ENCODE measurements at places on chromosomes 7 and 10.

DNA sequence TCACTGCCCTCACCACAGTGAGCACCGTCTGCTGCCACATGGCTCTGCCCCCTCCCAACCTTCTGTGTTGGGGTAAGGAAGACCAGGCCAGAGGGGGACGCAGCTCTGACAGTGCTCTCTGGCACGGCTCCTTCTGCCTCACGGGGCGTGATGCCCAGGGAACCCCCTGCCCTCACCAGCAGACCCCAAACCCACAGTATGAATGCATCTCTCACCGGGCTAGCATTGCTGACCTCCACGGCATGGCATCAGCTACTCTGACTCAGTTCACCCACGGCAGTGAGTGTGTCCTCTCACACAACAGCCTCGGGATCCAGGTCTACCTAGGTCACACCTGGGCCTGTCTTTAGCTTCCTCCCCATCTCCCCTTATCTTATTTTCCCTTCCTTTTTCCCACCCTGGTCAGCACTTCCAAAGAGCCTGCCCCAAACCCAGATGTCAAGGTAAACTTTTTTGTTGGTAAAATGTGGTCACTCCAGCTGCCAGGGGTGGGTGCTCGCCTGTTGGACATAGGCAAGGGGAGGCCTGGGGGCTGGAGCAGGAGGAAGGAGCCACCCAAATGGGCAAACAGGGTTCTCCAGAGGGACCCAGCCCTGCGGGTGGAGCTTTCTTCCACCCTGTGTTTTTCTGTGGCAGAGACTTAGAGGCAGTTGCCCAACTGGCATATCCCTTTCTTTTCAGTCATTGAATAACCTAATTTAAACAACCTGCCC lies 4.4 kb downstream of the CALML3 start:
- DNase-seq, result no peak

GRCh38 chr10:70765794-70766594 lies 19.2 kb downstream of the TBATA start:
- no peak for DNase-seq

GRCh38 chr10:48836605-48837004 lies 103.0 kb downstream of the LRRC18 start:
- DNase-seq, result no peak

DNA sequence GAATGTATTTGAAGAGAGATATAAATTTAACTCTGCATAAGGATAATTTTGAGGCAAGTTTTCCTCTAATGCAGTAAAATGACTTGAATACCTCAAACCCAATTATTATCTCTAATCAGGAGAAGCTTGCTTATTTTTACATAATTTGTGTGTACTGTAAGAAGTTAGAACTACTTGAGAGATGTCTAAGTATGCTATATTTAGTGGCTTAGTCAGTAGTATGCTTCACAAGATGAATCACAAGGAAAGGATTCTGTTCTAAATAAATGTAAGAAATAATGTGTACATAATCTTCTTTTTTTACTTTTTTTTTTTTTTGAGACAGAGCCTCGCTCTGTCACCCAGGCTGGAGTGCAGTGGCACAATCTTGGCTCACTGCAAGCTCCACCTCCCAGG lies 13.7 kb downstream of the PHTF2 start:
- peak; percentile 88 for DNase-seq

- DNase-seq, result no peak
These were observed 5.6 kb downstream of the BZW2 start for GRCh38 chr7:16651396-16652239.

- DNase-seq, result peak; percentile 43
These were observed 16.6 kb downstream of the ACBD5 start for GRCh38 chr10:27223964-27224363.

- no peak for DNase-seq
These were observed 19.7 kb upstream of the PON2 start for GRCh38 chr7:95454438-95455045.

DNA sequence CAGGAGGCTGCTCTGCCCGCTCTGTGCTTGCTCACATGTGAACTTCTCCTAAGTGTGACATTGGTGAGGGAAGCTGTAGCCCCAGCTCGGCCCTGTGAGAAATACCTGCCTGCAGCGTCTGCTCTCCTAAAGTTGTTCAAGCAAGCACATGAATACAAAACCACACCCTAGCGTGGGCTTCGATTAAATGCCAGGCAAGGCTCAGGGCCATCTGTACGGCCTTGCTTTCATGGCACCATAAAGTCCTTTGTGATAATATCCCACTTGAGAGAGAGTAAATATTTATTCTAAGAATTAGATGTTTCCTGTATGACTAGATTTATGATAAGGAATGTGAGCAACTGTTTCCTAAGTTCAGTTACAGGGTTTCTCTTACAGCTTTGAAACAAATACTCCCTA lies 262.8 kb upstream of the KLF14 start:
- DNase-seq, result peak; percentile 65

DNA sequence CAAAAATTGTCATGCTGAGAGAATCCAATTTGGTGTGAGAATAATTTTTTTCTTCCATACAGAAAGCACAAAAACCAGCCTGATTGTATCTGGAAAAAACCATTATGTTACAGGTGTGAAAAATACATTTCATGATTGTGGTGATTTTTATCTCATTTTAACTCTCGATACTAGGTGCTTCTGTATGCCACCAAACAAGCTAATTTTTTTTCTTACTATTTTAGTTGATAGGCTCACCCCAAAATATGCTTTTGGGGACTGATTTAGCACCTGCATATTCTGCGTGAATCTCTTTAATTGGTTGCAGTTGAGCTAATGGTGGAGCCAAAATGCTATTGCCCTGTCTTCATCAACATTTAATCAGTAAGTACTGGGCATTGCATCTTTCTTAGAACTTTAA lies 1.9 kb downstream of the DMTF1 start:
- no peak for DNase-seq

- DNase-seq, result no peak
These were observed 626.5 kb downstream of the SDK1 start for GRCh38 chr7:3927446-3928110.

GRCh38 chr7:40680657-40681056 lies 545.9 kb downstream of the SUGCT start:
- peak; percentile 50 for DNase-seq

DNA sequence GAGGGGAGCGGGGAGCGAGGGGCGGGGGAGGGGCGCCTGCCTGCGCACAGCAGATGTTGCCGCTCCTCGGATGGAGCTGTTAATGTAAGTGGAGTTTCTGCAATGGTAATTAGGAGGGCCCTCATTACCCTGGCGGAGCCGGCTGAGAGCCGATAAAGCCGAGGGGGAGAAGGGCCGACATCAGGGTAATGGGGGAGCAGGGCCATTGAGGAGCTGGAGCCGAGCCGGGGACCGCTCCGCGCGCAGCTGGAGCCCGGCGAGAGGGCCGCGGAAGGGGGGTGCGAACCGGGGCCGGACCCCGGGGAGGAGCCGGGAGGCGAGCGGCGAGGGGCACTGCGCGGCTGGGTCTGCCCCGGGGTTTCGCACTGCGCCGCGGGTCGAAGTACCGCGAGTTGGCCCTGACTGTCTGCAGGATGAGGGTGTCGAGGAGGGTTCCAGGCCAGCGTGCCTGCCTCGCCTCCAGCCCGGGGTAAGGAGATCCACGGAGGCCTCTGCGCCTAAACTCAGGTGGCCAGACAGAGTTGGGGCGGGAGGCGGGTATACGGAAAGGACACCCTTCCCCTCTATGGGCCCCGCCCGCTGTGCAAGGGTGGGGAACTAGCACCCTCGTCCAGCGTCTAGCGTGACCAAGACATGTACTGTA lies 55.0 kb upstream of the LBX1 start:
- no peak for DNase-seq

- DNase-seq, result no peak
These were observed 148.4 kb downstream of the NXPH1 start for GRCh38 chr7:8581842-8582241.

DNA sequence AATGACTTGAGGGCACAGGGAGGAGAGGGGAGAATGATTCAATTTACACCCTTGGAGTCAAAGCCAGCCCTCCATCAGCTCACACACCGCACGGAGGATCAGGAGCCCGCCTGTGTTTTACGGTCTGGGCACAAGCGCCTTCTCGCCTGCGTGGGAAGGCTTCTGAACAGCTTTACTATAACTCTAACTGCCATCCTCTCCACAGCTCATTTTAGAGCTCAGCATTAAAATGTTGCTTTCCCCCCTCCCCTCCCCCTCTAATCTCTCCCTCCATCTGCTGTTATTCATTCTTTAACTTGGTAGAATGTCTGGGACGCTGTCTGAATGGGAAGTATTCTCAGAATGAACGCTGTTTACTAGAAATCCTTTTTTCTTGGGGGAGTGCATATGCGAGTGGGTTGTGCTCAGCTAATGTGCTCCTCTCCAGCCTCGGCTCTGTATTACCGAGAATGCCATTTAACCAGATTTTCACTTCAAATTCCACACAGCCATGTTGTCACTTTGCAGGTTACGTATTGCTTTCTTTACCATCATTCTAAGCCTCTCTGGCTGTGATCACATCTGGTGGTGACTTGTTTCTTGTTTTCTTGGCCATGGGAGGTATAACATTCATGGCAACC lies 140.1 kb downstream of the GFRA1 start:
- DNase-seq, result no peak

GRCh38 chr10:2476218-2476811 lies 591.0 kb upstream of the PFKP start:
- DNase-seq, result no peak

DNA sequence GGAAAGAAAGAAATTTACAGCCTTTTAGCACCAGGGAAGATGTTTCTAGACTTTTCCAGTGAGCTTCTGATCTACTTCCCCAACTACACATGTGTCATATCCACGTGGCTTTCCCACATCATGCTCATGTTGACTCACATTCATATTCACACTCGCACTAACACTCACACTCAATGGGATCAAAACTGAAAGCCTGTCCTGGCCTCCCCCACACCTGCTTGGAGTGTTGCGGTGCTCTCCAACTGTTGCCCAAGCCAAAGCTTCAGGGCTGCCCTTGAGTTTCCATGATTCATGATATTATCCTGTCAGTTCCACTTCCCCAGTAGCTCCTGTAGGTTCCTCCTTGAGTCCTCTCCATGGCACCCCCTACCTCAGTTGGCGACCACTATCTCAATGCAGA lies 444.4 kb downstream of the GATA3 start:
- no peak for DNase-seq

DNA sequence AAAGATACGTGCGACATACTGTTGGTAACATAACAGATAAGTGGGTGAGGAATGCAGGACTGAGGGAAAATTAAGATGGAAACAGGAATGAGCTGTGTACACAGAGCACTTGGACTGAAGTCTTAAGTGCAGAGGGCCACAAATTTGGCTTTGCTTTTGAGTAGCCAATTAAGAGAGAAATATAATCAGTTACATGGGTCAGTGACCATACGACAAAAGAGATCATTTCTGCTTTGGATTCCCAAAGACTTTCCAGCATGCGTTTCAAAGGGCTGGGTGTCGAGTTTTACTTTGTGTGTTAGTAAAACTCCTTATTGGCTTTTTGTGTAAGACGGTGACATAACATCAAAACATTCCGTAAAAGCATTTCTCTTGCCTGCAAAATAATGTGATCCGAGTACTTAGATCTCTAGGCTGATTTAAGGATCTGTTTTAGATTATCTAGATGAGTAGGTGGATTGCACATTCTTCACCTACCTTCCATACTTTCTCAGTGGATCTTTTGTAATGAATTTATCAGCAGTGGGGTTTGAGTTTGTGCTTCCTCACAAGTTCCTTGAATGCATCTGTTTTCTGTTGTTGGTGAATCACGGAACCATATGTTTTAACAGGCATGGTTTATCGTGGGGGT lies 7.5 kb downstream of the RABGEF1 start:
- DNase-seq, result no peak

DNA sequence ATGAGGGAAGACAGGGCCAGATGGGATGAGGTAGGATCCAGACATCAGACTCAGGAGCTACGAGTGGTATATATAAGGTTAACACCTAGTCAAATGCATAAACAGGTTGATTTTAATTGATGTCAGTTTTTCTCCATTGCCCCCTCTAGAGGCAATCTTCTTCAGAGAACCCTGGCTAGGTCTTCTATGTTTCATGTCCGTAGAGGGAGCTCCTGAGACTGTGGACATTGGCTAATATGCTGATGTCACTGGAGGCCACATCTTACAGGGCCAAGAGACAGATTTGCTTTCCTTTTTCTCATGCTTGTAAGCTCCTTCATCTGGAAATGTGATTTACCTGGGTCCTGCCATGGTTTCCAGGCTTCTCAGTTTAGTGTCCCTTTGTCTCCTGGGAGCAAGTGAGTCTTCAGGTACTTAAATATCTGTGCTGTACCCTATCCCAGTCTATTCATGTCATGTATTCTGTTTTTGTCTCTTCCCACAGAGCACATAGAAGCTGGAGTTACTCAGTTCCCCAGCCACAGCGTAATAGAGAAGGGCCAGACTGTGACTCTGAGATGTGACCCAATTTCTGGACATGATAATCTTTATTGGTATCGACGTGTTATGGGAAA lies 161.6 kb upstream of the PRSS1 start:
- peak; percentile 85 for DNase-seq

- peak; percentile 65 for DNase-seq
These were observed 47.8 kb downstream of the CPEB3 start for GRCh38 chr10:92242910-92243671.

- no peak for DNase-seq
These were observed 745.8 kb downstream of the GRID1 start for GRCh38 chr10:85620807-85621206.

DNA sequence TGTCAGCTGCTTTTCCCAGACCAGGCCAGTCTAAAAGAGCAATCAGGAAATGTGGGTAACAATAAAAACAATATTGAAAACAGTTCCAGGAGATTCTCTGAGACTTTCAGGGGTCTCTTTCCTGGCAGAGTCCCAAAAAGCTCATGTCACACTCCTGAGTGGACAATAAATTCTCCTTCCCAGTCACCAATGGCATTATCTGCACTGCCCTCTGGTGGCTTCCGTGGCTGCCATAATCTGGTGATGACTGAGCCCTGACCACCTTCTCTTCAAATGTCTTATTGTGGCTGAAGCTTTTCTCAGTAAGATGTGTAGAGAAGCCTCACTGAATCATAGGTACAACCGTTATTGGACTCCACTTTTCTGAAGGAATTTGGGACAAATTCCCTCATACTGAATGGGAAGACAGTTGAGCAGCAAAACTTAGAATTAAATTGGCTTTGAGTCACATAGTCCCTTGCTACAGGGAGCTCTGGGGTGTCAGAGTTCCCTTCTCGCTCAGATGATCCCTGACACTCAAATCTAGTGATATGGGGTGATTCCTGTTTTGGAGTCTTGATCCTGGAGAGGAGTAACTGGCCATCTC lies 24.4 kb upstream of the ASAH2 start:
- DNase-seq, result peak; percentile 22

DNA sequence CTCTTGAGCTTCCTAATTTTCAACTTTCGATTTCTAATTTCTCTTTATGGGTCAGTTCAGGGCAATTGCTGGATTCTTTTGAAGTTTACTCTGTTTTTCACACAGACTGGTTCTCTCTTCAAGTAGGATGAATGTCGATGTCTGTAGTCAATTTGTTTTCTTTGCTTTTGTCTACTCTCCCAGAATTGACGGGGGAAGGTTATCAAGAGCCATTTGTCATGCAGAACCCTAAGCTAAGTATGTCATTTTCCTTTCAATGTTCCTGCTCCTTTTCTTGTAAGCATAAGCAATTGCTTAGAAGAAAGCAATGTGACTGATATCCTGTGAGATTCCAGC lies 53.7 kb downstream of the SLC39A12 start:
- DNase-seq, result no peak

Measured in HCEC 1CT (cell line).